Testis (tissue), 5 donors: ENCODE measurements at places on chromosomes 1 and 21. TPM values are rescaled to one million over a fixed set of nuclear protein-coding genes. Genes with fewer than 3 reads are reported as not detected.

Gene ZNF695
- polyA plus RNA-seq = 2.8 TPM

Gene S100A13
- polyA plus RNA-seq = 90.9 TPM

Gene EIF3I
- polyA plus RNA-seq = 140 TPM

Gene SAMSN1
- polyA plus RNA-seq = 2.2 TPM

Gene TXNIP
- 274 TPM for polyA plus RNA-seq

Gene KRTAP11-1
- polyA plus RNA-seq = not detected

Gene UMODL1
- polyA plus RNA-seq = 6.8 TPM

Gene HORMAD1
- 164 TPM for polyA plus RNA-seq

Gene CLCA1
- 0.88 TPM for polyA plus RNA-seq

Gene EXTL1
- polyA plus RNA-seq = 1.3 TPM

Gene ATP1A4
- 38.6 TPM for polyA plus RNA-seq

Gene C1QA
- 142 TPM for polyA plus RNA-seq

Gene AQP10
- 0.41 TPM for polyA plus RNA-seq

Gene F13B
- 0.70 TPM for polyA plus RNA-seq

Gene RNU1-4
- 18.9 TPM for polyA plus RNA-seq

Gene COL11A1
- 7.0 TPM for polyA plus RNA-seq

Gene IQGAP3
- polyA plus RNA-seq = 5.6 TPM

Gene FAM131C
- 0.42 TPM for polyA plus RNA-seq

Gene OR10Z1
- not detected for polyA plus RNA-seq

Gene PRR9
- polyA plus RNA-seq = 3.5 TPM

Gene BMP8B
- polyA plus RNA-seq = 4.4 TPM

Gene CHI3L2
- 4.3 TPM for polyA plus RNA-seq

Gene XKR8
- polyA plus RNA-seq = 7.8 TPM

Gene LAMC1
- polyA plus RNA-seq = 64.5 TPM

Gene VPS72
- polyA plus RNA-seq = 57.9 TPM
